ENCODE measurements at places on chromosomes 16 and 17. TPM values are rescaled to one million over a fixed set of nuclear protein-coding genes. Genes with fewer than 3 reads are reported as not detected.
A peak's percentile ranks its signal among the peaks of the same experiment; 100 is the strongest.

- H3K4me1 ChIP-seq: no peaks in the 10 kb centered on the region
- DNase-seq: no peak
- H3K27me3 ChIP-seq: no peaks in the 10 kb centered on the region
- no peak overlapping the region for H3K4me3 ChIP-seq
- peaks cover 90% of the 10 kb centered on the region for H3K36me3 ChIP-seq
These were observed 40.9 kb upstream of the ICAM2 start for GRCh38 chr17:64061178-64061898.

- H3K4me3 ChIP-seq: no peak overlapping the region
- H3K4me1 ChIP-seq: peaks cover 6% of the 10 kb centered on the region
- H3K27ac ChIP-seq: peak overlapping the region; percentile 89
These were observed 50.7 kb upstream of the DOC2B start for GRCh38 chr17:231966-232807.

DNA sequence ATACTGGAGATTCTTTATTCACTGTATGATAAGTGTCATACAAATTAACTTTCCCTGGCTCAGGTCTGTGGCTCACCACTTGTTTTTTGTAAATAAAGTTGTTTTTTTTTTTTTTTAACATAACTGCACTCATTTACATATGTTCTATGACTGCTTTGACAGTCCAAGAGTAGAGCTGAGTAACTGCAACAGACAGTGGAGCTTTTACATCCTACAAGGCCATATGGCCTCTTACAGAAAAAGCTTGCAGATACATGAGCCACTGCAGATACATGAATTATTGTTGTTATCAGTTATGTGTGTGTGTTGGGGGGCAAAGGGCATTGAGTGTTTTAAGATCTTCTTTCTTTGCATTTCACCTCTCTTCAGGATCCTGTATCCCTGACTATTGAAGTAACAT is 311.7 kb downstream of the BCAS3 start:
- peaks cover 6% of the 10 kb centered on the region for H3K36me3 ChIP-seq
- H3K27me3 ChIP-seq: no peaks in the 10 kb centered on the region
- no peak for DNase-seq
- H3K4me3 ChIP-seq: no peak overlapping the region

DNA sequence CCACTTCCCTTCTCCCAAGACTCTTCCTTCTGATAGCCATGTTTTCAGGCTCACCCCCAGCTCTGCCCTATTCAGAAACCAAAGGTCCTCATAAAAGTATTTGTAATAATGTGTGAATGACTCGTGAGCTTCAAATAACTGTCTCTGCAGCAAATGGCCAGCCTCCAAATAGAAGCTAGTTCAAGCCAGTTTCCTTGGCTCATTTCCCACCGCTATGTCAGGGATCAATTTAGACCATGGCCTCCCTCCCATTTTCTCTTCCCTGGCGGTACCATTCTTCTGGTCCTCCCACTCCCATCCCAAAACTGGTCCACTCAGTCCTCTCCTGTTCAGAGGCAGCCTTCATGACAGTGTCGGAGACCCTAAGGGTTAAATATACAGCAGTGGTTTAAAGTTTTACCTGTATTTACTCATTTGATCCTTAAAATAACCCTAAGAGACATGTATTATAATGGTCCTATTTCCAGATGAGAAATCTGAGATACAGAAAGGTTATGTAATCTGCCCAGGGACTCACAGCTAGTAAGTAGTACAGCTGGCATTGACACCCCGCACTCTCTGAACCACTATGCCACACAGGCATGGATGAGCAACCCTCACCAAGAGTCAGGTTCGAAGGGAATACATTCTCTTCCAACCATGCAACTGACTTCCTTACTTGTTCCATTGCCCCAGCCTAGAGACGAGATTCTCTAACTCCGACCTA is 42.9 kb downstream of the GAS7 start:
- no peak overlapping the region for H3K4me3 ChIP-seq
- peak overlapping the region; percentile 62 for H3K27ac ChIP-seq
- peaks cover 24% of the 10 kb centered on the region for H3K4me1 ChIP-seq
- H3K27me3 ChIP-seq: no peaks in the 10 kb centered on the region
- no peaks in the 10 kb centered on the region for H3K36me3 ChIP-seq

DNA sequence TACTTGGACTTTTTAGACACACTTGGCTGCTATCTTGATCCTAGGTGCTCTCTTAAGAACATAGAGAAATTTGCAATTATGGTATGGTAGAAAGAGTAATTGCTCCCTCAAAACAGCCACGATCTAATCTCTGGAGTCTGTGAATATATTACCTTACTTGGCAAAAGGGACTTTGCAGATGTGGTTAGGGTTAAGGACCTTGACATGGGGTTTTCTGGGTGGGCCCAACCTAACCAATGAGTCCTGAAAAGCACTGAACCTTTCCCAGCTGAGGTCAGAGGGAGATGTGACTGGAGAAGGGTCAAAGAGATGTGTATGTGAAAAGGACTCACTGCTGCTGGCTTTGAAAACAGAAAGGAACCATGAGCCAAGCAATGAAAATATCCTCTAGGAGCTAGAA is 26.7 kb upstream of the MED13 start:
- H3K36me3 ChIP-seq: no peaks in the 10 kb centered on the region
- H3K4me1 ChIP-seq: peaks cover 24% of the 10 kb centered on the region
- no peak for DNase-seq
- H3K4me3 ChIP-seq: no peak overlapping the region
- no peaks in the 10 kb centered on the region for H3K27me3 ChIP-seq

DNA sequence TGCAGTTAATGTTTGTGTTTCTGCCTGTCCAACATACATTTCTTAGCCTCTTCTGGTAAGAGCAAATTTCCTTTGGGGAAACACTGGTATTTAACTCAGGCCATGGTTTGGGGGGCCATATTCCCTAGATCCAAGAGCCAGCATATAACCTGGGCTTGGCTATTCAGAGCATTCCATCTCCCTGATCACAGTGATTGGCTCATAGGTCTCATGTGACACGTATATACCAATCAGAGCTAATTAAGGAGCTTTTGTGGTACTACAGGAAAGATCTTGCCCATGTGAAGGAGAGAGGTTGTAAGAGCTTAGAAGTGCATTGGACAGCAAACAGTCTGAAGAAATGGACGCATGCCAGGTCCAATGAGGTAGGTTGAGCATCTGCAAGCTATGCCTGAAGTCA is 33.4 kb upstream of the GPR139 start:
- no peak for DNase-seq
- H3K36me3 ChIP-seq: no peaks in the 10 kb centered on the region
- H3K4me3 ChIP-seq: no peak overlapping the region

- H3K4me1 ChIP-seq: no peaks in the 10 kb centered on the region
- DNase-seq: no peak
- no peaks in the 10 kb centered on the region for H3K36me3 ChIP-seq
- H3K27me3 ChIP-seq: no peaks in the 10 kb centered on the region
These were observed 211.7 kb downstream of the C16orf78 start for GRCh38 chr16:49585143-49585832.

DNA sequence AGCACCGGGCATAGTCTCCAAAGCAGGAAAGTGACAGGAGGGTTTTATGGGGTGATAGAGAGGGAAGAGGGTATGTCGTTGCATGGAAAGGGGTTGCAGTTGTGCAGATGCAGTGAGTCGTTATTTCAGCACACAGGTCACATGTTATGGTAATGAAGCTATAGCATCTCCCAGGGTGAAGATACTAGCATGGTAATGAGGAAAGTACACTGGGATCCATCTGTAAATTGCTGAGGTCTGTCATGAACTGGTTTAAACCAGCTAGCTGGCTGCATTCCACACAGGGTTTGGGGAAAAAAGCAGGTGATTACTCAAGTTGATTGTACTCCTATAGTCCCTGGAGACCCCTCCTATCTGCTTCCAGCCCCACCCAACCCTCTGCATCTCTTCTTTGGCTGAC is 11.7 kb downstream of the COX11 start:
- H3K27me3 ChIP-seq: no peaks in the 10 kb centered on the region
- no peaks in the 10 kb centered on the region for H3K4me1 ChIP-seq
- no peak overlapping the region for H3K4me3 ChIP-seq

GRCh38 chr17:6592173-6592572 is 35.8 kb upstream of the PITPNM3 start:
- peak overlapping the region; percentile 64 for H3K27ac ChIP-seq
- H3K36me3 ChIP-seq: peaks cover 91% of the 10 kb centered on the region
- DNase-seq: peak; percentile 82
- H3K27me3 ChIP-seq: no peaks in the 10 kb centered on the region

DNA sequence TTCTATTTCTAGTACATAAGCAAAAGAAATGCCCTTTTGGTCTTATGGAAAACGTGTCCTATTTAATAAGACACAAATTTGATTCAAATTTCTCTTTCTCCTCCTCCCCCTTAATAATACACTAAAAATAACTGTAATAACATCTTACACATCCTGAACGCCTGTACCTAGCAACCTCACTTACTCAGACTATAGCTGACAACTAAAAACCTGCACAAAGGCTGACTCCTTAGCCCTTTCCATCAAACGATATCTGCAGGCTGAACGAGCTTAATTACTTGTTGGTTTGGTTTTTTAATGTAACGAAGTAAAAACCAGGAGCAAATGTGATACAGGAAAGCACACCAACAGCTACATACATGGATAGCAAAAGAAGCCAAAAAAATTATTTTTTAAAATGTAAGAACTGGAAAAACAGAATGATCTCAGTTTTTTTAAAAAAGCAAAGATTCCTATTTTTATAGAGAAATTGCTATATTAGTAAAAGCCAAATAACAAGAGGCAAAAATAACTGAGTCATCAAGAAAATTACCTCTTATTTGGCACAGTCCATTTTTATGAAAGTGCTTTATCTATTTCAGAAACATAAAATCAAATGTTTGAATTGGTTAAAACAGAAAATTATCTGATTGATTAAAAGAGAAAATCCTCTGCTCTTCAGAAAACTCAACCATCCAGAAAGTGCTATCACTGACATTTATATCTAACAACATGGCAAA is 23.5 kb downstream of the ADCY9 start:
- H3K4me3 ChIP-seq: no peak overlapping the region
- H3K27me3 ChIP-seq: no peaks in the 10 kb centered on the region
- no peaks in the 10 kb centered on the region for H3K36me3 ChIP-seq
- H3K27ac ChIP-seq: no peak overlapping the region
- peaks cover 69% of the 10 kb centered on the region for H3K4me1 ChIP-seq

DNA sequence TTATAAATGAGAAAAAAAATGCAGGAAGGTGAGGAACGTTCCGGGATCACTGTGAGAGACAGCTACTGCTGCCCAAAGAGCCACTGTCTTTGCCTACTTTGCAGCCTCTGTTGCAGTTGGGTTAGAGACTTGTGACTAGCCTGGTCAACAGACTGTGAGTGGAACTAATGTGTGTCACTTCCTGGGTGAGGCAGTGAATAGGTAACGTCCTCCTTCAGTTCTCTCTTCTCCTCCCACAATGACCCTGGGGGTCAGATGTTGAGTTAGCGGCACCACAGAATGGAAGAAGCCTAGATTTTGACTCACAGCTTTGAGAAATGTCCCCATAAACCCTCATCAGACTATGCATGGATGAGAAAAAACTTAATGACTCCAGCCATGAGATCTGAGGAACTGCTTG is 5.2 kb downstream of the C16orf46 start:
- no peak overlapping the region for H3K27ac ChIP-seq
- H3K4me3 ChIP-seq: no peak overlapping the region
- no peak for DNase-seq
- peaks cover 6% of the 10 kb centered on the region for H3K4me1 ChIP-seq

GRCh38 chr16:4344983-4345835 is 5.9 kb downstream of the PAM16 start:
- peak overlapping the region; percentile 49 for H3K27ac ChIP-seq
- H3K4me1 ChIP-seq: peaks cover 69% of the 10 kb centered on the region
- DNase-seq: peak; percentile 59
- H3K27me3 ChIP-seq: no peaks in the 10 kb centered on the region
- H3K4me3 ChIP-seq: no peak overlapping the region

- H3K4me1 ChIP-seq: no peaks in the 10 kb centered on the region
- H3K36me3 ChIP-seq: no peaks in the 10 kb centered on the region
- peaks cover 8% of the 10 kb centered on the region for H3K27me3 ChIP-seq
These were observed 173.3 kb downstream of the PRKCB start for GRCh38 chr16:24009098-24009497.

- H3K4me1 ChIP-seq: no peaks in the 10 kb centered on the region
- no peaks in the 10 kb centered on the region for H3K27me3 ChIP-seq
- H3K36me3 ChIP-seq: peaks cover 80% of the 10 kb centered on the region
- no peak overlapping the region for H3K27ac ChIP-seq
- H3K4me3 ChIP-seq: no peak overlapping the region
These were observed 54.7 kb downstream of the ZZEF1 start for GRCh38 chr17:4087911-4088693.

DNA sequence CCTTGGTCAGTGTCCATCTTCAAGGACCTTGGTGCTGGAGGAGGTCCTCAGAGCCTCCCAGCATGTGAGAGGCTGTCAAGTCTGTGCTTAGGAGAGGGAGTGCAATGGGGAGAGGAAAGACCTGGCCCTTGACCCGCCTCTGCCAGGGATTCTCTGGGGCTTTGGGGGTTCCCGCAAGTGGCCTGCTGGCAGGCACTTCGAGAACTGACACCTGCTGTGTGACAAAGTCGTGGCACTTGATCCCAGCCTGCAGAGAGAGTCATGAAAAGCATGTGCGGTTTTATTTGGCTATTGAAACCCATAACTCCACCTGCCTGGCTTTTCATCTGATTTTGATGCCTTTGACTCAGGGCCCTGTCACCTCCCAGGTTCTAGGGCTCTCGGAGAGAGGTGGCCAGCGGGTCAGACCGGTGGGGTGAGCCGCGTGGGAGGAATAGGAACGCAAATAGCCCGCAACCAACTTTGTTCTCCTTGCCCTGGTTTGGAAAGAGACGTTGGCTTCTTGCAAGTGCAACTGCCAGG is 42.8 kb upstream of the GSE1 start:
- no peaks in the 10 kb centered on the region for H3K36me3 ChIP-seq
- peaks cover 99% of the 10 kb centered on the region for H3K4me1 ChIP-seq
- no peaks in the 10 kb centered on the region for H3K27me3 ChIP-seq
- H3K4me3 ChIP-seq: no peak overlapping the region

GRCh38 chr16:9072806-9073341 is 18.6 kb upstream of the HAPSTR1 start:
- H3K4me1 ChIP-seq: no peaks in the 10 kb centered on the region
- DNase-seq: no peak
- no peaks in the 10 kb centered on the region for H3K36me3 ChIP-seq
- H3K27me3 ChIP-seq: no peaks in the 10 kb centered on the region
- H3K27ac ChIP-seq: no peak overlapping the region
- H3K4me3 ChIP-seq: no peak overlapping the region

DNA sequence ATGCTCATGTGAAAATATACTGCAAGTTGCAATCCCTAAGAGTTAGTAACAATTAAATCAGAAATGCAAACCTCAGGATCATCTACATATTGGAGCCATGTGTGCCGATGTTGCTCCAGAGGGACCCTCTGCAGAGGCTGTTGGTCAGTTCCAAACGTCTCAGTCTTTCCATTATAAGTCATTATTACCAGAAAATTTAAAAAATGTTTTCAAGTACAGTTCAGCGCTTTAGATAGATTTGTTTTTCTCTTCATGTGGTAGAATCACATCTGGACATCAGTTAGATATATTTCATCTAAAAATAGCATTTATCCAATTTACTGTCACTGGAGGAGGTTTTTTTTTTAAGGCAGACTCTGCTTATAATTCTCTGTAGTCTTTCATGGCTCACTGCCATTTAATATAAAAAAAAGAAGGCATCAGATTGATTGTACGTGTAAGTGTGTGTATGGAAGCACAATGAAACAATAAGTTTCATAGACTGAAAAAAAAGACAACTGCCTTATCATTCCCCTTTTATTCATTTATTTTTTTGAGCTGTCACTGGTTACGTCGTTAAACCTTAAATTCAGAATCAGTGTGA is 46.1 kb upstream of the MARCHF10 start:
- DNase-seq: no peak
- H3K27me3 ChIP-seq: no peaks in the 10 kb centered on the region
- no peaks in the 10 kb centered on the region for H3K36me3 ChIP-seq
- H3K4me3 ChIP-seq: no peak overlapping the region

Gene MMP28
- total RNA-seq: 20.6 TPM

Gene CXCL16
- total RNA-seq: 17.4 TPM

Gene PYY
- total RNA-seq: not detected

Gene DDX28
- total RNA-seq: 8.9 TPM

Gene SYCE1L
- not detected for total RNA-seq

Gene C16orf86
- total RNA-seq: not detected

Gene OR1F1
- total RNA-seq: not detected

Gene TIMM22
- total RNA-seq: 22.6 TPM
